ENCODE measurements at places on chromosomes 5 and 9.

GRCh38 chr9:21385131-21385670 is at the start of gene IFNA2:
Gene IFNA2, minus strand, starts transcription at chr9:21385398. Its CDS starts 69 bp downstream, at chr9:21385329.
- DNase-seq, result no peak

DNA sequence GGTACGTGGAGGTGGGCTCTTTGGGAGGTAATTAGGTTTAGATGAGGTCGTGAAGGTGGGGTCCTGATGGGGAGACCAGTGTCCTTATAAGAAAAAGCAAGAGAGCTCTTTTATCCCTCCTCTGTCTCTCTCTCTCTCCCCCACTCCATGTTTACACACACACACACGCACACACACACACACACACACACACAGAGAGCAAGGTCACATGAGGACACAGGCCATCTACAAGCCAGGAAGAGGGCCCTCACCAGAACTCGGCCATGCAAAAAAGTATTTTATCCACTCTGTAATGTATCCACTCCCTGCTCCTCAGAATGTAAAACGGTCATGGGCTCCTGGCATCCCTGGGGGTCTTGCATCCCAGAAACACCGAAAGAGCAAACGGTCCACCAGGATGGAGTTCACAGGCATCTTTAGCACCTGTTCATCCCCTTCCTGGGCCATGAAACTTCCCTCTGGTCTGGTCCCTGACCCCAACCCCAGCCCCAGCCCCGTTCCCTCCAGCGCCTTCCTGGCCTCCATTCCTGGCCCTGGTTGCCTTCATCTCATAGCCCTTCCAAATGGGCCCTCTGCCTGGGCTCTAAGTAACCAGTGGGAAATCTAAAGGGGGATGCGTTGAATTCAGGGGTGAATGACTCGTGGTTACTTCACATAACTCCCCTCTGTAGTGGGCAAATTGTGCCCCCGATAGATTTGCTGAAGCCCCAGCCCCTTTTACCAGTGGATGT is 88.8 kb downstream of the NSUN2 start:
- no peak for DNase-seq

- no peak for DNase-seq
These were observed 222.3 kb downstream of the PBX3 start for GRCh38 chr9:125969462-125969861.

DNA sequence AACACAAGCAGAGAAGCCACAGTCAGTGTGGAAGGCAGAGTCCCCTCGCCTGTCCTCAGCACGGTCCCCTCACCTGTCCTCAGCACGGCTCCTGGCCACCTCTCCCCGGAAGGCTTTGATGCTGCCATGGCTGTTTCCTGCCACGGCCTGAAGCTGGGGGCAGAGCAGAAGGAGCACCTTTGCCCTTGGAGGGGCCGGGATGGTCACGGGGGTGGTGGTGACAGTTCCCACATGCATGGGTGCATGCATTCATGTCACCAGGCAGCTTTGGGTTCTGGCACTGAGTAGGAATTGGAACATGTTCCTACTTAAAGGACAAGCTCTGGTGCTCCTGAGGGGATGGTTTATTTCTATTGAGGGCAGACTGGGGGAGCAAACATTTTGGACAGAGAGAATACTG is 57.8 kb upstream of the PHYKPL start:
- DNase-seq, result no peak

DNA sequence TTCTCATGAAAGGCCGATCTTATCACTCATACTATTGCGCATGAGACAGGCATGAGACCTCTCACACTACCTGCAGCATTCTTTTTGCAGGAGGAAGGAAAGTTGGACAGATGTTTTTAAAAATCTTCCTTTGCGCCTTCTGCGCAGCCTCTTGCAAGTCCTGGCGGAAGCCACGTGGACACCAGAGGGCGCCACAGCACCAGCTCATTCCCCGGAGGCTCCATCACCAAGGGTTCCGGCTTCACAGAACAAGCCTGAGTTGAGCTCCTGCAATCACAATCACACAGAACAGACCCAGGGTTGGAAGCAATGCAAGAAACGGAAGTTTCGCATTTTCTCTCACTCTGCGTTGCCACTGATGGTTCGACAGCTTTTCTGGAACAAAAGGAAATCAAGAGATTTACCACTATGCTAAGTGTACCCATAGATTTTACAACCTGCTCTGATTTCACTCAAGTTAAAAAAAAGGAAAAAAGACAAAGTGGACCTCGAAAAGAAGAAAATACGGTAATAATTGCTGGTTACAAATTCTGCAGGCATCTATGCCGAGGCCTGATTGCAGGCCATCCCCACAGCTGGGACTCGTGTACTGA is 304.7 kb upstream of the MSX2 start:
- DNase-seq, result peak; percentile 58

DNA sequence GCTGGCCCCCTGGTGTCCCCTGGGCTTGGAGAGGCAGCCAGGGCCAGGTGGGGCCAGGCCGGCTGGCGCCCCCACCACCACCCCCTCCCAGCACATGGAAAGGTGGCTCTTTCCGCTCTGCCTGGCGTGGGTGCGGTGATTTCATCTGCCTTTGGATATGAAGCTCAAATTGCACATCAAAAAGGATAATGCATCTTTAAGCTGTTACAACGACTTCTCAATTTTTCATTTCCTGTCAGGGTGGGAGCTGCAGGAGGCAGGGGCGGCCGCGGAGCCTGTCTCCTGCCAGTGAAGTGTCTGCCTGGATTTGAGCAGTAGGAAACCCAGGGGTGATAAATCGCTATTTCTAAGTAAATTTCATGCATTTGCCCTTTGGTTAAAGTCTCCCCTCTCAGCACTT is 169.2 kb upstream of the MVB12B start:
- no peak for DNase-seq

GRCh38 chr9:138097501-138097991 is 220.0 kb downstream of the CACNA1B start:
- no peak for DNase-seq

DNA sequence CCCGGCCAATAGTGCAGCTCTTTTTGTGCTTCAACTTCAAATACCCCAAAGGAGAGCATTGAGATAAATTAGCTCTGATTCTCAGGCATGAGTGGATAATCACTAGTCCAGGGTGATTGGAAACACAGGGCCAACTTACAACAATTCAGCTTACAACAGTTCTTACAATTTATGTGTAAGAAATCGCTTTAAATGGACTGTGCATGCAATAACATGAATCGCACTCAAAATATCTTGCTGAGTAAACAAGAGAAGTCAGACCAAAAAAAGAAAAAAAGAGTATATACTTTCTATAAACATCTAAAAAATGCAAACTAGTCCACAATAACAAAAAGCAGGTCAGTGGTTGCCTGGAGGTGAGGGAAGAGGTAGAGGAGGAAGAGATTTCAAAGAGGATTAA is 150.6 kb upstream of the EDIL3 start:
- no peak for DNase-seq

DNA sequence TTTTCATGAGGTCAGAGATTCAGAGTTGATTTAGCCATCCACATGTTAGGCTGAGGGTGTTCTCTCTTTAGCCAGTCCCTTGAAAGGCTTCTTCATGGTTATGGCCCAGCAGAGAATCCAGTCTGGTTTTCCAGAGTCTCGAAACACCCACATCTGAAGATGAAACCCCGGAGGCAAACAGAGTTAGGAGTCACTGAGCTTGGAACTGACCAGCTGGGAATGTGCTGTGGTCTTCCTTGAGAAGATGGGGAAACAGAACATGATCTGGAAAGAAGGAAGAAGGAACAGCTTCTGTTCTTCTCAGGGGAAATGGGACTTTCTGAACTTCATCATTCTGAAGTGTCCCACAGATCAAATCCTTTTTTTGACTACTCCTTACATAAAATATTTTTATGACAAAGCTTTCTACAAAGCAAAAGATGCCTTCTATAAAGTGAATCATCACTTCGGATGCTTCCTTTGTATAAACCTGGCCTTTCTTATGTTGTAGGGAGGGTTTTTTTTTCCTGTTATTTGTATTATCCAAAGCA is 45.4 kb downstream of the ZNF618 start:
- no peak for DNase-seq

DNA sequence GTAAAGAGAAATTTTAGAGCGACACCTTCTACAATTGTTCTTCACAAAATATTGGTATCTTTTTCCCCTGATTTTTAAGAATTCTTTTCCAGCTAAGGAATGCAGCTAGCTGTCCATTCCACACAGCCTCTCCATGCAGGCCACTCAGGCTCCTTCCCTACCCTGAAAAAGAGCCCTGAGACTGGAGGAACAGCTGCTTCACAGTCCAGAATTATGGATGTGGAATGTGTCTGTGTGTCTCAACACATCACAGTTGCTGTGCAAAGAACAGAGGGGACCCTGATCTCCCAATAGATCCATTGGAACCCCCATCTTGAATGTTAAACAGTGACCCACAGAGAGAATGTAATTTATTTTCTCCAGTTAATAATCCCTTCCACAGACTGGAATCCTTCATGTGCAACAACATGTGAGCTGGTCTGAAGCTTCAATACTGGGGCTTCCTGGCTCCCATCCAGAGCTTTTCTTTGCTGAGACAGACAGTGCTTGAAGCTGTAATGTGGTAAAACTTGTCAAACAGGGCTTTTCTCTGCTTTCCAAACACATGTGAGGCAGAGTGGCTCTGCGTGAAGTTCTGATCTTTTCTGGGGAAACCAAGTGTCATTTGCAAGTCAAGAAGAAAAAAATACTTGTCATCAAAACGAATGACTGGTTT is 53.3 kb upstream of the SMC5 start:
- DNase-seq, result no peak

DNA sequence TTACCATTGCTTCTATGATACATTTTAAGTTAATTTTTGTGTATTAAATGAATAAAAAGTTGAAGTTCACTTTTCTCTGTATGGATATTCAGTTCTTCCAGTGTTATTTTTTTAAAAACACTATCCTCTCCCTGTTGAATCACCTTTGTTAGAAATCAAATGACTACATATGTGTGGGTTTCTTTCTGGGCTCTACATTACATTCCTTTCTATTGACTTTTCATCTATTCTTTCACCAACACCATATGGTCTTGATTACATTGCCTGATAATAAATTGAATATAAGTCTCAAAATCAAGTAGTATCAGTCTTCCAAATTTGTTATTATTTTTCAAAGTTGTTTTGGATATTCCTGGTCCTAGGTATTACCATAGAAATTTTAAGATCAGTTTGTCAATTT is 7.3 kb upstream of the RASEF start:
- DNase-seq, result no peak

DNA sequence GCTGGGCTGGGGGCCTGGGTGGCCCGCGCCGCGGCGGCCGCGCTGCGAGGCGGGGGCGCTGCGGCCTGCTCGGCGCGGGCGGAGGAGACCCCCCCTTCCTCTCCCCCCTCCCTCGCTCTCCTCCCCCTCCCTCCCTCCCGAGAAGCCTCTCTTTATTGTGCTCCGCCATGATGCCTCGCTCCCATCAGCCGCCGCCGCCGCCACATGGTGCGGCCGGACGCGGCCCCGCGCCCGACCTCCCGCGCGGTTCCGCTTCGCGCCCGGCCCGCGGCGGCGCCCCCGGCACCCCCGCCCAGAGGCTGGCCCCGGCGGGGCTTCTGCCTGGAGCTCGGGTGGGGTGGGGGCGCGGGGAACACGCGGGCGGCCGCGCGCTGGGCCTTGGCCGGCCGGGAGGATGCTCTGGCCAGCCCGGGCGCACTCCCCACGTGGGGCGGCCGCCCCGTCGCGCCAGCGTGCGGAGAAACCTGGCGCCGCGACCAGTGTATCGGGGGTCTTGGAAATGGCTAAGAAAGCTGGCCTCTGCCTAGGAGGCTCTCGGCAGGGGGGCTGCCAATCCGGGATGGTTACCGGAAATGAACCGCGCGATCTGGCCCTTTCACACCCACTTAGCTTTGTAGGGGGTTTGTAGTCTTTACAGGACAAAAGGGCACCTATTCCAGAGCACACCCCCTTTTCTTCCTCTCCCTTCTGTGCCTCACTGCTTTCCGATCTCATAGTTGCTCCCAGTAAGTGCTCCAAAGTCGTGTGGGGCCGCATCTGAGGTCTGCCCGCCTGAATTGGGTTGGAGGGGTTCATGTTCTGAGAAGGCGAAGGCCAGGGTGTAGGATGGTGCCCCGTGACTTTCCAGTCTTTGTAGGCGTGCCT is 1.0 kb downstream of the SET start:
- DNase-seq, result peak; percentile 45

DNA sequence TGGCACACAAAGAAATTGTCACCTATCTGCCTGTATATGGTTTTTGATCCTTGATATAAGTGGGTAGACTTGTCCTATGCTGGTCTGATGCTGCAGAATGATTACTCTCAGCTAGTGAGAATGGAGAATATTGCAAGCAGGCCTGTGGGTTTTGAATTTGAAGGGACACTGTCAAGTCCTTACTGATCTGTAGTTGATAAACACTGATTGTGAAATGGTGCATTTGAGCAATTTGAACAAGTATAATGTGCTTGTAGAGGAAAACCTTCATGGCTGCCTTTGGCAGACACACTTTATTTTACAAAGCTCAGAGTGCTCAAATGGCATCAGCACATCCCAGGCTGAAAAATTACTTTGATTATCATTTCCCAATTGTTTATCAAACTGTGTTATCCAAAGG is 9.3 kb downstream of the ENTREP1 start:
- no peak for DNase-seq

DNA sequence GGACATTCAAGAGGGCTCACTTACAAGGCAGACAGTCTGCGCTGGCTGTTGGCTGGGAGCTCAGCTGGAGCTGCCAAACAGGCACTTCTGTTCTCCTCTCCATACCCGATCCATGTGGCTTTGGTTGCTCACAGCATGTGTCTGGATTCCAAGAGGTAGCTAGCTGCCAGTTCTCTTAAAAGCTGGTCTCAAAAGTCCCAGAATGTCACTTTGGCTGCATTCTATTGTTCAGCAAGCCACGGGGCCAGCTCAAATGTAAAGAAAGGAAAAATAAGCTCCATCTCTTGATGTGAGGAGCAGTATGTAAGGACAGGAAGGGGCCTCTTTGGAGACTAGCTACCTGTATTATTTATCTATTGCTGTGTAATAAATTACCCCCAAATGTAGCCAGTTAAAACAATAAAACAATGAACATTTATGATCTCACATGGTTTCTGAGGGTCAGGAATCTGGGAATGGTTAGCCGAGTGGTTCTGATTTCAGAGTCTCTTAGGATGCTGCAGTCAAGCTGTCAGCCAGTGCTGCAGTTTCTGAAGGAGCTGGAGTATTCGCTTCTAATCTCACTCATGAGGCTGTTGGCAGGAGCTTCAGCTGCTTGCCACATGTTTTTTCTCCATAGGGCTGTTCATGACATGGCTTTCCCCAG is 112.7 kb upstream of the CLINT1 start:
- no peak for DNase-seq

- DNase-seq, result no peak
These were observed 269.7 kb upstream of the GAS1 start for GRCh38 chr9:87216897-87217455.

- DNase-seq, result no peak
These were observed 70.4 kb upstream of the TLE1 start for GRCh38 chr9:81759680-81760215.
